ENCODE measurements at places on chromosomes 16 and 17.

GRCh38 chr16:29726845-29727377, 18.9 kb downstream of the C16orf54 start:
- no peak for DNase-seq

DNA sequence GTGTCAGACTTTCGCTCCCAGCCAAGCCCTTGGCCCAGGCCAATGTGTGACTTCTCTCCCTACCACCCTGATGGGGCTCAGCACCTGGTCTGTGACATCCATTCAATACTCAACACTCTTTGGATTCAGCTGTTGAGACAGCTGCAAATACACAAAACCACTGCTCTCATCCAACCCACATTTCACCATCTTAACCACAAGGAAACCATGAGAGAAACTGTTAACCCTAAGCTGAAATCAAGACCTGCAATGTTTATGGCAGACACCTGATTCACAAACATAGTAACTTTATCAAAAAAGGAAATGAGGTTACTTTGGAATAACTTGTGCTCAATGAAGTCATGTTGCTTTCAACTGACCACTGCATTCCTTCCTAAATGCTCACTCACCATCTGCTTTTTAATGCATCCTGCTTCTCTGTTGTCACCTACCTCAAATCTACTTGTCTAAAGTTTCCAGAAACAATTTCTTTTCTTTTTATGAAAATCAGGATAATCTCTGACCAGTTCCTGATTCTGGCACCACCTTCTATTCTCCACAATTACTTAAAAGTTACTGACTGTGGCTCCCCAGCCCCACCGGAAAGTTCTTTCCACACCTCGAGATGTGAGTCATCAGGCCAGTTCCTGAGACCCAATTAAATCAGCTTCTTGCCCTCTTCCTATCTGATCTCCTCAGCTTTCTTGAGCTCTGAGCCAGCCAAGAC, 88.2 kb downstream of the NOG start:
- DNase-seq: no peak

DNA sequence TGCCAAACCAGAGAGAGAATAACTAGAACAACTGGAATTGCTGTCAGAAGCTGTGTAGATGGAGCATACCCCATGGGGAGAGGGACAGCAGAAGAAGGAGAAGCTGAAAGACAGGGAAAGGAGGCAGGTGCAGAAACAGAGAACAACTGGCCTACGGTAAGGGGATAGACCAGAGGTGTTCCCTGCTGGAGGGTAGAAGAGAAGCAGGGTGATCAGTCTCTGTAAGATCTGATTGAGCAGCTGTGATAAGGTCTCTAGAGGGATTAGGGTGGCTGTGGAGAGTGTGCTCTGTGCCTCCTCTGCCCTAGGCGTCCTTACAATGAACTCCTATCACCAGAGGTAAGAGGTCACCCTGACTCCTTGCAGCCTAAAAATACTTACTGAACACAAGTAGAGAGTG, 30.4 kb upstream of the HS3ST3B1 start:
- no peak for DNase-seq

GRCh38 chr16:20352615-20353014, at the start of gene UMOD:
Gene UMOD (minus strand): TSS chr16:20352715. CDS start chr16:20350737, 1,978 bp downstream.
- DNase-seq: no peak

DNA sequence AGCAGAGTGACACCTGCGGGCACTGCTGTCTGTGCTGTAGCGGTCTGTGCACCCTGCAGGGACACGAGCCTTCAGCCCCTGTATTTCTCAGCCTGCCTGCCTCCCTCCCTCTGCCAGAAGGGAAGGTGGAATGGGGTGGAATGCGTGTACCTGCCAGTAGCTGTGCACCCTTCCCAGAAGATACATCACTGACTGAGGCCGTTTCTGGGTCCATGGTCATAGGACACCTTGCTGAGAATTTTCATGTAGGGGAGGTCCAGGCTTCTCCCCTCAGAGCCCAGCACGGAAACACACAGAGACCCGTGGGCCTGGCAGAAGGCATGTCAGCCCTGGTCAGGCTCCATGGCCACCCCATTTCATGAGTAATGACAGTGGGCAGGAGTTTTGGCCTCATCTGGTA, 16.5 kb downstream of the DBNDD1 start:
- DNase-seq: no peak

DNA sequence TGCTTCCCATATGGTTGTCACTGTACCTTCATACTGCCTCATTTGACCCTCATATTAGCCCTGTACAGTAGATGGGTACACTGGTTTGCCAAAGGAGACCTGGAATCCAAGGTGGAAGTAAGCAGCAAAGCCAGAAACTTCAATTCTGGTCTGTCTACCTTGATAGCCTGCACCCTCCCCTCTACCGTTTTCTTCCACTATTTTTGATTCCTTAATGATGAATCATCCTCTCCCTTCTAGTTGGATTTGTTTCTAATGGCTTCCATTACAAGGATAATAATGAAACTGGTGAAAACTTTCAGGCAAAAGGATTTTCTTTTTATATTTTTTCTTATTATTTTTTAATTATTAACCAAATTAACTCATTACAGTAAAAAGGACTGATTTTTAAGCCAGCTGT, 17.3 kb downstream of the TAC4 start:
- peak; percentile 21 for DNase-seq

DNA sequence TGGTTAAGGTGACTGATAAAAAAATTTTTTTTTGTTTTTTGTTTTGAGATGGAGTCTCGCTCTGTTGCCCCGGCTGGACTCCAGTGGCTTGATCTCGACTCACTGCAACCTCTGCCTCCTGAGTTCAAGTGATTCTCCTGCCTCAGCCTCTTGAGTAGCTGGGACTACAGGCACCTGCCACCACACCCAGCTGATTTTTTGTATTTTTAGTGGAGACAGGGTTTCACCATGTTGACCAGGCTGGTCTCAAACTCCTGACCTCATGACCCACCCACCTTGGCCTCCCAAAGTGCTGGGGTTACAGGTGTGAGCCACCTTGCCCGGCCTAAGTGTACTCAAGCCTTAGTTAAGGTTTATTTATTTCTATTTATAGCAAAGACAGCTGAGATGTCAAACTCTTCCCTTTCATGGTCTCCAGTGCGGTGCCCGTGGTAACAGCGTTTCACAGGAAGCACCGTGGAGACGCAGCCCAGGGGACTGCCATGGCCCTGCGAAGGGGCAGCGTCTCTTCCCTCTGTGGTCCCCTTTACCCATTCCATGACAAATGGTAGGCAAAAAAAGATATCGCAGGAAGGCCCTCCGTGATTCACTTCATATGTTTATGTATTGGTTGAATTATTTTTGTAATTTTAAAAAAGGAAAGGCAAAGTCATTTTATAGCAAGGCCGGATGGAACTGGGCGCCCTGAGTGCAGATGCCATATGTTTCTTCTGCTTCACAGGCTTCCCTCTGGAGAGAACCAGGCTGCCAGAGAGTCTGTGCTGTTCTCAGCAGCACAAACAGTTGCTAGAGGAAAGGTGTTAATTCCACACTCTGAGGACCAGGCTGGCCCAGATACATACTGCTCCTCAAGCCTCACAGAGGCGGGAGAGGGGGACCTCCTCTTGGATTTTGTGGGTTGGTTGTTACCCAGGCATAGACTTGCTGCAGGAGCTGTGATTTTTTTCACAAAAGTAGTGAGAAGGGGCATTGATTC, 29.2 kb downstream of the DDX19A start:
- no peak for DNase-seq

GRCh38 chr17:39548494-39549225, 59.1 kb downstream of the NEUROD2 start:
- DNase-seq: no peak

GRCh38 chr17:46121841-46122485, 71.3 kb downstream of the KANSL1 start:
- no peak for DNase-seq

GRCh38 chr17:5719976-5720375, 135.7 kb upstream of the NLRP1 start:
- DNase-seq: no peak

DNA sequence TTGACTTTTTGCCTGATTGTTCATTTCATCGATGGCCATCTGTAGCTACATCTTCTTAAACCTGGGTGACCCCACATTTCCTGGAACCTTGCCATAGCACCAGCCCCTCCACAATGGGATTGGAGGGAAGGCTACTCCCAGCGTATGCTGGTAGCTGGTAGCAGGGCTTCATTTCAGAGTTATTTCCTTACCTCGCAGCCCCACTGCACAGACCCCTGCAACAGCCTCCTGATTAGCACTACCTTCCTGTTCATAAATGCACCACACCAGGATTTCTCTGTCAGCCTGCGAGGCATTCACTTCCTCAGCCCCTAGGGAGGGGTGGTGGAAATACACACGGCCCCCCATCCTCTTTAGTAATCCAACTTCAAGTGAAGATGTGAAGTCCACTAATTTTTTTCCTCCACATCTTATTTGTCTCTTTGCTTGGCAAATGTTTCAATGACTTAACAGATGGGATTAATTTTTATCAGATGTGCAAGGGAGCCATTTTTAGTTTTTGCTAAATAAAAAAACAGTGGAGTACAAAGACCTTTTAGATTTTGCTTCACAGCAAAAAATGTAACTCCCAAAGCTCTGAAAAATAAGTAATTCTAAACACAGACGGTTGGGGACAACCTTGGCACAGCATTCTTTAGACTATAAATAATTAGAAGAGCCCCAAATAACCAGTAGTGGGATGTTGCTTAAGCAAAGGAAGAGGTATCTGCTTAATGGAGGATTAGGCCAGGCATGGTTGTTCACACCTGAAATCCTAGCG, 76.6 kb downstream of the CLEC16A start:
- DNase-seq: no peak

GRCh38 chr17:11506635-11507034, 91.6 kb upstream of the DNAH9 start:
- peak; percentile 86 for DNase-seq

GRCh38 chr17:57045868-57046704, 39.0 kb upstream of the AKAP1 start:
- no peak for DNase-seq

- peak; percentile 25 for DNase-seq
Observed at GRCh38 chr17:76805319-76805718, 62.9 kb upstream of the MGAT5B start.
